Stimulated activated CD8-positive, alpha-beta memory T cell treated with anti-CD3 and anti-CD28 coated beads, Interleukin-7, amount 100 ng/mL, for 1 hour (primary cell): ENCODE measurements at places on chromosomes 13 and 19.
A peak's percentile ranks its signal among the peaks of the same experiment; 100 is the strongest.

DNA sequence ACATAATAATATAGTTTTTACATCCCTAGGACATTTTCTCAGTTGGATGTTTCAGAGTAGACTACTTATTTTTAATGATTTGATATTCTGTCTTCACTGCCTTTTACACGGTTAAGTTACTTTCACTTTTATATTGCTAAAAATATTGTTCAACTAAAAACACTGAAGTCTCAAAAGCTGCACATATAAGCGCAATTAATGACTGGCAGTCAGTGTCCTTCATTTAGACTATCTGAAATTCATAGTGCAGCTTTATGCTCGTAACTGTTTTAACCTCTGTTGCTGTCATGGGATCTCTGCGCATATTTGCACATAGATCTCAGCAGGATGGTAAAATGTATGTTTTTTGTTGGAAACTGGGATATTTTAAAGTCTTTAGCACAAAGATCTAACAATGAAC, 864.3 kb downstream of the SLITRK6 start:
- DNase-seq, result no peak

DNA sequence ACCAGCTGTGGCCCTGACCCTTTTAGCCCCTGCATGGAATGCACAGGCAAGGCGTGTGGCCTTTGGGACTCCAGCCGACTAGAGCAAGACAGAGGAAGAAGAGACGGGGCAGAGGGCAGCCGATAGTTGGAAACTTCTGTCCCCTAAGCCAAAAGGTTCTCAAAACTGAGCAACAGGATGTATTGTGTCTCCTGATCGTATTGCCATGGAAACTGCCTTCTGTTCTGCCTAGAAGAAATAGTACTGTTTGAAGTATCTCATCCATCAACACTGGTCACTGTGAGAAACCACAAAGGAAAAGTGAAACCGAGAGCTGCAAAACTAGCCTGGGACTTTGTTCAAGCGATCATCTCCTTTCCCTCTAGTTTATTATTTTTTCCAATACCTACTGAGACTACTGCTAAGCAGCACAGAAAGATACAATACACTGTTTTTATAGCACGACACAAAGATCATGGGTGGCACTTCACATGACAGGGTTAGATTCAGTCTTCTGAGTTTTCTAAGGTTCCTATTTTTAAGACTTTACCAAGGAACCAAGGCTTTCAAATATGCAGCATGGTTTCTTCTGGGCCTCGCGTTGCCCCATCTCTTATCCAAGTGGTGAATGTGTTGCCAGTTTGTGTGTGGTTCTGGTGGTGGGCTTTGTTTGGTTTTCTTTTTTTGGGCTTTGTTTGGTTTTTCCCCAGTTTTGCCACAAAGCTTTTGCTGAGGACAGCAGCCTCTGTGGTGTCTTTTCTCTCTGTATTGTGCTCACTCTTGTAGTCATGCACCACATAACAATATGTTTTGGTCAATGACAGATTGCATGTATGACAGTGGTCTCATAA, 49.3 kb upstream of the GPR183 start:
- no peak for DNase-seq

DNA sequence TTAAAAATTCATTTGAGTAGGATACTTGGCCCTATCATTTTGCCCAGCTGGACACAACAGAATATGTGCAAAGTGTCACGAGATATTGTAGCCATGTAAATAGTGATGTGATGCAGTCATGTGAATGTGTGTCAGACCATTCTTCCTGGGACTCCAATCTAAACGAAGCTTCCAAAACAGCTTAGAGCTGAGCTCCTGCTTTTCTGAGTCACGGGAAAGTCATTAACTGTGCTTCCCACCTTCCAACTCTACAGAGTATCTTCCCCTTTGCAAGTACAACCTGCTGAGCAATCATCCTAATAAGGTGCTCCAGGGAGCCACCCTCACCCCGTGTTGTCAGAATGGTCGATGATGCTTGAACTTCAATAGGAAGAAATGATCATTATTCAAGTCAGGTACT, 294.7 kb downstream of the MYO16 start:
- DNase-seq, result no peak

DNA sequence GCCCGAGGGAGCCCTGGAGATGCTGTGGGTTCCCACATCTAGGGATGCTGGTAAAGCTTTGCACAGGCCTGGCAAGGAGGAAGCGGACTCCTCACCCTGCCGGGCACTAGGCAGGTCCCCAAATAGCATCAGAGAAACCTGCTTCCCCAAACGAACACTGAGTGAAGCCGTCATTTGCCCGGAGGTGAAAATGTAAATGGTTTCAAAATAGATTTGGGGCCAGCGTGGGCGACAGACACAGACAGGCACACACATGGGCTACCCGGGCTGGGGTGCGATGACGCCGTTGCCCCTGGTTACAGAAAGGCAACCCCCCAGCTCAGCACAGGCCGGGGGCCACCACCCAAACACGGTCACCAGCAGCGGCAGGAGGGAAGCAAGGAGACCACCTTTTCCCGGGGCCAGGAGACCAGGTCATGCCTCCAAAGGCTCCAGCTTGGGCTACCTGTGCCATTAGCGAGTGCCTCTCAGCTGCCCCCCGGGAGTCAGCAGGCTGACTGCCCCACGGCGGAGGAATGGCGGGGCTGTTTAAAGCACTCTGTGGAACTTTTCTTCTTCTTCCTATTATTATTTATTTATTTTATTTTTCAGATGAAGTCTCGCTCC, 47.5 kb upstream of the NDUFS7 start:
- DNase-seq, result no peak

GRCh38 chr19:18483119-18483890, 38.6 kb downstream of the ELL start:
- DNase-seq, result no peak

DNA sequence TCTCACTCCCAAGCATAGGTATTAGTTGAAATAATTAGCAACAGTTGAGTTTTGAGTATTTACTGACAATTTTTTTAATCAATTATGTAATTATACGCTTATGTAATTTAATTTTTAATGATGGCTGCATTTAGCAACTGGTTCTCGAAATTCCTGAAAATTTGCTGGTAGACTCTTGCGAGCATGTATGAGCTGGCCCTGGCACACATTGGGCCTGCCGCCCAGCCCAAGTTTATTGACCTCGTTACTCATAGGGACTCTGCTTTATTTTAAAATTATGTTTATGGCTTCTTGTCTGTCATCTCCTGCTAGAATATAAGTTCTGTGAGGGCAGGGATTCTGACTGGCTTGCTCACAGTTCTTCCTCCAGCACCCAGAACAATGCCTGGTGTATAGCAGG, 6.7 kb downstream of the KLK14 start:
- no peak for DNase-seq

DNA sequence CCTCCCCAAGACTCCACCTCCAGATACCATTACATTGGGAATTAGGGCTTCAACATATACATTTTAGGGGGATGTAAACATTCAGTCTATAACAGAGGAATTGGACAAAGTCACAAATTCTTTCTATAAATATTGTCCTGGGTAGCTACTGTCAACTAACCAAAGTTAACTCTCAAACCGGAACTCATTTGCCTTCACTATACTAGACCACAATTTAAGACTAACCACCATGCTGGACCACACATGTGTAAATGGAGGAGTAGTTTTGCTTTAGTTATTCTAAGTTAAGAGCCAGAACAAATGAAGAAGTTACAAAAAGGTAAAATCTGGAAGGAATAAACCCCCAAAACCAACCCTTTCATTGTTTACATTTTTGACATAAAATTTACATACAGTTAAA, 222.8 kb downstream of the NDFIP2 start:
- no peak for DNase-seq

DNA sequence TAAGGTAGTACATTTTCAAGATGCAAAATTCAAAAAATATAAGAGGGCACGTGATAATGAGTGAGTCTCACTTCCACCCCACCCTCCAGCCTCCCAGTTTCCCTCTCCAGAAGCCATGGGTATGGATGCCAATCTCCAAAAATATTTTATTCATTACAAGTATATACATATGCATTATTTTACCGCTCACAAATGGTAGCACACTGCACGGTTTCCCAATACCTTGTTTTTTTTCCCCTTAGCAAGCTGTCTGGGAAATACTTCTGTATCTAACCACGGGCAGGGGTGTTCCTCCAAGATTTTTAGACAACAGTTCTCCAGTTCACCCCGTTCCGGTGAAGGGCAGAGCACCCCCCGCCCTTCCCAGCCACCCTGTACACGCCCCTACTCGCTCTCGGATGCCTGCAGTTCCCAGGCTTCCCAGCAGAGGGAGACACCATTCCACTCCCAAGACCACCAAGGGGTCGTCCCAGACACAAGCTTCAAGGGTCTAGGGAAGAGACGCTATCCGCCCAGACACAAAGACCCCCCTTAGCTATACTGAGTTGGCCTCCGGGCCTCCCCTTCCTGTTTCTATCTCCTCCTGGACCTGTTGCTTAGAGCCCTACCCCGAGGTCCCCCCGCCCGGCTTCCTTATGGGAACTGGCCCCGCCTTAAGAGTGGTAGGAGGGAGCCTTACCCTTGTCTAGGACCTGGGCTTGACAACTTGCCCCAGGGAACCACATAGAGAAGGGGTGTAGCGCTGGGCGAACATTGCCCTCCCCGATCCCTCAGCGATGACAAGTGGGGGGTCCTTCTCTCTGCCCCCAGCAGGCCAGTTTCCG, 1.1 kb upstream of the FXYD3 start:
- DNase-seq, result peak; percentile 56

DNA sequence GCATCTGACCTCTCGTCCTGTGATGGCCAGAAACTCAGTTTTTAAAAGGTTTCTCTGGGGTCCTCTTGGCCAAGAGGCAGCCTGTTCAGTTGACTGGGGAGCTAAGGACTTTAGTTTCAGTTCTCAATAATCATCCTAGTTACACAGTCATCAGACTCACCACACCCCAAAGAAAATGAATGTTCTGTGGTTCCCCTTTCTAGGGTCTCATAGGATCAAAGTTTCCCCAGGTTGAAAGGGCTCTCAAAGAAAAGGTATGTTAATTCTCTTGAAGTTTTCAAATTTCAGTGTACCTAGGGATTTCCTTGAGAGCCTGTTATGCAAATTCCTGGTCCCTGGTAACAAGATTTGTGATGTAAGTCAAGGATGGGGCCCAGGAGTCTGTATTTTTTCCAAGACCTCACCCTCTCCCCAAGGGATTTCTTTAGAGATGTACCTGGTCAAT, 94.9 kb downstream of the FAM216B start:
- DNase-seq, result no peak

- no peak for DNase-seq
Observed at GRCh38 chr13:106296723-106297122, 238.7 kb downstream of the EFNB2 start.

DNA sequence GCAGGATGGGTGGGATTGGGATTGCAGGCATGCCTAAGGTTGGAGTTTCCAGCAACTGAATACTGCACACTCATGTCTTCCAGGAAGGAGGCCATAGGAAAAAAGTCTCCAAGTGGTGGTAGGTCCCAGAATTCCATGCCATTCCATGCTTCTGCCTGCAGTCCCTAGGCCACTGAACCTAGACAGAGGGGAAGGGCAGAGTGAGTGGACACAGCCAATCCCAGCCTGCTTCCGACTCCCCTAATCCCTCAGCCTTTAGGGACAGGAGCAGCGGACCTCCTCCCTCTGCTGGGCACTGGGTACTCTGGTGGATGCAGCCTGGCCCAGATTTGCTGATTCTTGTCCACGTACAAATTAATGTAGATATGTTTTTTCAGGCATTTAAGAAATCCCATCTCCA, 17.0 kb downstream of the VSTM2B start:
- DNase-seq, result no peak

DNA sequence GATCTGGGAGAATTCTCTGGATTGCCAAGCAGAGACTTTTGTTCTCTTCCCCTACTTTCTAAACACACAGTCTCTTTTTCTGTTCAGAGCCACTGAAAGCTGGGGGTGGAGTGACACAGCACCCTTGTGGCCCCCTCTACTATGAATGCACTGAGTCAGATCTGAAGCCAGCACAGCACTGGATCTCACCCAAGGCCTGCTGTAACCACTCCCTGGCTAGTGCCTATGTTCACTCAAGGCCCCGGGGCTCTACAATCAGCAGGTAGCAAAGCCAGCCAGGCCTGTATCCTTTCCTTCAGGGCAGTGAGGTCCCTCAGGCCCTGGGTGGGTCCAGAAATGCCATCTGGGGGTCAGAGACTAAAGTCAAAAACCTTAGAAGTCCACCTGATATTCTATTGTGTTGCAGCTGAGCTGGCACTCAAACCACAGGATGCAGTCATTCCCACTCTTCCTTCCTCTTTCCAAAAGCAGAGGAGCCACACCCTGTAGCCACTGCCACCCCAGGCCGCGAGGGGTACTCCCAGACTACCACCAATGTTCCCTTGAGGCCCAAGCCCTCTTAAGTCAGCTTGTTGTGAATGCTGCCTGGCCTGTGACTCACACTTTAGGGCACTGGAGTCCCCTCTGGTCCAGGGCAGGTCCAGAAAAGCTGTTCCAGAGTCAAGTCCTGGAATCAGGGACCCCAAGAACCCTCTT, 110.1 kb upstream of the RXFP2 start:
- DNase-seq, result no peak

DNA sequence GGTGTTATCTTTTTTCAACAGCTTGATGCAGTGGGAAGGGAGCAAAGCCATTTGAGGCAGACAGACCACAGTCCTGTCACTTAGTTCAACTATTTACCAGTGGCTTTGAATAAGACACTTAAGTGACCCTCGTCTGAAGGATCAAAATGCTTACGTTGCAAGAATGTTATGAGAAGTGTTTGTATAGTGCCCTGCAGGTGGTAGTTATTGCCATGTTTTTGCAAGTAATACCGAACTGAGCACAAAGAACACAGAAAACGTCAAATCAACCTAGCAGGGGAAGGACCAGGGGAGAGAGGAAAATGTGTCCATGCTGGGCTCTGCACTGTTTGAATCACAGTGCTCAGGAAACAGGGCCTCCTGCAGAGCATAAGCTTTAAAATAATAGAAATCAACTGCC, 2.8 kb downstream of the SOHLH2 start:
- DNase-seq, result no peak

- DNase-seq, result no peak
Observed at GRCh38 chr19:4744451-4745174, 21.0 kb upstream of the DPP9 start.

GRCh38 chr13:110617321-110618072, 2.2 kb downstream of the NAXD start:
- DNase-seq, result no peak

DNA sequence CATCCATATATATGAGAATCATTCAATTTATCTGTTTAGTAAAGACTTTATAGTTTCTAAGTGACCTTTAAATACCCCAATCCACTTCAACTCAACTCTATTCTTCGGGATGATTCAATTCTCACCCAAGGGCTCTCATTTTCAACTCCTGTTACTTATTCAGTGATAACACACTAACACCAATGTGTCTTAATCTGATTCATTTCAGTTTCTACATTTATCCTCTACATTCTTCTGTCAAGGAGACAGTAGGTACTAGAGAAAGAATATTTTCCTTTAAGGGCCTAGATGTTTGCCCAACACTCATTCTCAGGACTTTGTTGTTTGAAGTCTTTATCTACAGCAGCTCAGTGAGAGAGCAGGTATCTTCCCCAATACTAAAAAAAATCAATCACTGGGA, 7.1 kb downstream of the ARGLU1 start:
- no peak for DNase-seq

DNA sequence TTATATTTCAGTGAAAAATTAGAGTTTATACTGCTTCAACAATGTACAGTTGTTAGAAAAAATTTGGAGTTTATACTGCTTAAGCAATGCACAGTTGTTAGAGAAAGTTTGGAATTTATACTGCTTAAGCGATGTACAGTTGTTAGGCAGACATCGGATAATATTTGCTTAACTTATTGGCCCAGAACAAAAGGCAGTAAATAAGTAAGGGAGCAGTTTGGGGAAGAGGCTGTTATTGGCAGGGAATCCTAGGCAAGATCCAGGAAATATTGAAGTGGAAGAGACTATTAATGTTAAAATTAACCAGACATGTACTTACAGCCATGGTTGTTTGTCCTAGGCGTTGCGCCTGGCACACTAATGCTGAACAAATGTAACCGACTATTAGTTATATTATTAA, 166.9 kb downstream of the GPC5 start:
- no peak for DNase-seq
